ENCODE measurements at places on chromosomes 2 and 18.

- DNase-seq, result no peak
These were observed 64.3 kb downstream of the BABAM2 start for GRCh38 chr2:27954771-27955383.

GRCh38 chr18:9771261-9771976 is 63.3 kb downstream of the RAB31 start:
- DNase-seq, result no peak

- no peak for DNase-seq
These were observed 50.9 kb upstream of the OTOF start for GRCh38 chr2:26528836-26529235.

DNA sequence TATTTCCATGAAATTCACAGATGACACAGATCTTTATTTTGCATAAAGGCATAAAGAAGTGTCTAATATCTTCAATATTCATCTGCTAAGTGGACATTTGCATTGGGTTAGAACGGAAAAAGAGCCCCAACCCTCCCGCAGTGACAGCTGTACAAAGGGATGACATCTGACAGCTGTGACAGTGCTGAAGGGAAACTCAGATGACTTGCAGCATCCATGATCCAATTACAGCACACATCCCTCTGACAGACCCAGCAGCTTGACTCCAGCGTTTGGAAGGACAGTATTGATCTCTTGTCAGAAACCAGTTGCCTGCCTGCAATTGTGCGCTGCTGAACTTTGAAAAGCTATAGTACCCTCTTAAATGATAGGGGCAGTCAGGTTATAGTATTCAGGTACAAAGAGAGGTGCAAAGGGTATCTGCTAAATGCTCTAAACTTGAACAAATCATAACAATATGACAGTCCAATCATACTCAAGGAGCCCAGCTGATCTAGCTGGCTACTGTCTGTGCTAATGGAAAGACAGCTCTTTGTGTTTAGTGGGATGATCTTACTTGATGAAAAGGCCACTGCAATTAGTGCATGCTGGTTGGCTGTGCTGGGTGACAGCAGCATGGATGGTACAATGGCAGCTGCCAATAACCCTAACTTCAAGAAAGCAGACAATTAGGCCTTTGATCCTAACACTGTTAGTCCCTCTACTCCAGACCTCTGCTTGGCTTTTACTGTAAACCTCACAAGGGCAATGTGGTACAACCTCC is 599.2 kb downstream of the NR4A2 start:
- peak; percentile 56 for DNase-seq

- peak; percentile 85 for DNase-seq
These were observed 89.6 kb downstream of the UXS1 start for GRCh38 chr2:106104332-106105062.

GRCh38 chr2:206800506-206801417 is 35.4 kb downstream of the FASTKD2 start:
- peak; percentile 68 for DNase-seq

- no peak for DNase-seq
These were observed 332.8 kb upstream of the UBE2E3 start for GRCh38 chr2:180647621-180648020.

DNA sequence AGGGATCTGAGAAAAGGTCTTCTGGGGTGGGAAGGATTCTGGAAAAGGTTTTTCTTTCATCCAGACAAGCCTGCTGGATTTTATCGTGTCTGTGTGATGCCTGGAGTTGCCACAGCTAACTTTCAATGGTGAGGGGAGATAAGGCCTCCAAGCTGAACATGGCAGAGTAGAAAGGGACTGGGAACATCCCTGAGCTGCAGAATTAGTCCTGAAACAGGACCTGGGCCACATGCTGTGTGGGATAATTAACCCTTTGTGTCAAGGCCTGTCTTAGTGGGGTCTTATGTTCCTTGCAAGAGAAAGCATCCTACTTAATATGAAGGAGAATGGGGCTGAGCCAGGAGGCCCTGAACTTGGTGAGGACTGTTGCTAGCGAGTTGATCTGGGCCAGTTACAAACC is 66.4 kb downstream of the VSNL1 start:
- no peak for DNase-seq

DNA sequence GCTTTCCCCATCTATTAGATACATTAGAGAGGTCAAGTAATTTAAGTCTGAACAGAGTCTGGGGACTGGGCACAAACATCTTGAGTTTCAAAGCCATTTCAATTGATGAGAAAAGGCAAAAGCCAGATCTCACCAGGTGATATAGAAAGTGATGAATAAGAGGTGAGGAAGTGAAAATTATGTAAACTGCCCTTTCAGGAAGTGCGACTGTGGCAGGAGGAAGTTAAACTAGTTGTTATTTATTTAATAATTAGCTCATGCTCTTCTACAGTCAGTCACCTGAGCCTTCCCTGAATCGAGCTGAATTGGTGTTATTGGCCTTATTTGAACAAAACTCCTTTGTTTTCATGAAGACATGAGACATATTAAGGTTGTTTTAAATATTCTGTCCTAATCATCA is 115.1 kb downstream of the CDH20 start:
- DNase-seq, result no peak

Measured in spinal cord (tissue), 10 donors.